ENCODE measurements at places on chromosomes 7 and 10. TPM values are rescaled to one million over a fixed set of nuclear protein-coding genes. Genes with fewer than 3 reads are reported as not detected.

HACD1 gene
- polyA plus RNA-seq: 18.6 TPM

DNA sequence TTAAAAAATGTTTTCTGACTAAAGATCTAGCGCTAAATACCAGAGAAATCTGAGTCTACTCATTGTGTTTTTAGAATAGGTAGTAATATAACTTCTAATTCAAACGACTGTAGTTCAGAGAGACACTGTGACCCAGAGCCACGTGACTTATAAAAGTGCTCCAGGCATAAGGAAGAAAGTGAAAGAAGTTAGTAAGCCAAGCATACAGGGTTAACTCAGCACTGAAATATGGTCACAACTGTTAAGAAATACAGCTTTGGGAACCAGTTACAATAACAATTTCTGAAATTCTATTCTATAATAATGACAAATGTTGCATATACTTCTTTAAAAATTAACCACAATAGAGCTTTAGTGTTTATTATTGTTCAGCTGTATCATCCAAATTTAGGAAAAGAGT lies 119.1 kb downstream of the TFEC start:
- peaks cover 5% of the 10 kb centered on the region for H3K4me1 ChIP-seq
- no peaks in the 10 kb centered on the region for H3K27me3 ChIP-seq
- no peaks in the 10 kb centered on the region for H3K36me3 ChIP-seq
- DNase-seq: no peak

GRCh38 chr7:26237035-26237807 lies 35.7 kb downstream of the CBX3 start:
- no peak for DNase-seq
- no peak overlapping the region for H3K4me3 ChIP-seq
- H3K27me3 ChIP-seq: no peaks in the 10 kb centered on the region
- no peak overlapping the region for H3K27ac ChIP-seq

DNA sequence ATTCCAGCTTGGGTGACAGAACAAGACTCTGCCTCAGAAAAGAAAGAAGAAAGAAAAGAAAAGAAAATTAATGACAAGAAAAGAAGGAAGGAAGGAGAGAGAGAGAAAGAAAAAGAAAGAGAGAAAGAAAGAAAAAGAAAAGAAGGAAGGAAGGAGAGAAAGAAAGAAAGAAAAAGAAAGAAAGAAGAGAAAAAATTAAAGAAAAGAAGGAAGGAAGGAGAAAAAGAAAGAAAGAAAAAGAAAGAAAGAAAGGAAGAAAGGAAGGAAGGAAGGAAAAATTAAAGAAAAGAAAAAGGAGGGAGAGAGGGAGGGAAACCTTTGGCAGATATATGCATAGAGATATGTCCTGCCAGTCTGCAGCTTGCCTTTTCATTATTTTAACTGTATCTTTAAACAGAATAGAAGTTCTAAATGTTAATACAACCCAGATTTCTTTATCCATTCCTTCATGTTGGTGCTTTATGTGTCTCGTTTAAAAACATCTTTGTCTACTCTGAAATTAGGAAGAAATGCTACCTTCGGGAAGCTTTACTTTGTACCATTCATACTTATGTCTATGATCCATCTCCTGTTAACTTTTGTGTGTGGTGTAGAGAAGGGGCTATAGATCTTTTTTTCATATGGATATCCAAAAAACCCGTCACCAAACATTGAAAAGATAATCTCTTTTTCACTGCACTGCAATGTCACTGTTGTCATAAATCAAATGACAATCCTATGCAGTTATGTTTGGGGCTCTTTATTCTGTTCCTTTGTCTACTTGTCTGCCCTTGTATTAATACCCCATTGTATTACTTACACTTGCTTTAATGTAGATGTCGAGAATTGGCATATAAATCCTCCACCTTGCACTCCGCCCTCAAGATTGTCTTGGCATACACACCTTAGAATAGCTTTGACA lies 70.8 kb downstream of the VSTM4 start:
- no peaks in the 10 kb centered on the region for H3K27me3 ChIP-seq
- no peak overlapping the region for H3K4me3 ChIP-seq
- no peak for DNase-seq
- peaks cover 3% of the 10 kb centered on the region for H3K36me3 ChIP-seq
- H3K4me1 ChIP-seq: no peaks in the 10 kb centered on the region
- H3K27ac ChIP-seq: no peak overlapping the region

DNA sequence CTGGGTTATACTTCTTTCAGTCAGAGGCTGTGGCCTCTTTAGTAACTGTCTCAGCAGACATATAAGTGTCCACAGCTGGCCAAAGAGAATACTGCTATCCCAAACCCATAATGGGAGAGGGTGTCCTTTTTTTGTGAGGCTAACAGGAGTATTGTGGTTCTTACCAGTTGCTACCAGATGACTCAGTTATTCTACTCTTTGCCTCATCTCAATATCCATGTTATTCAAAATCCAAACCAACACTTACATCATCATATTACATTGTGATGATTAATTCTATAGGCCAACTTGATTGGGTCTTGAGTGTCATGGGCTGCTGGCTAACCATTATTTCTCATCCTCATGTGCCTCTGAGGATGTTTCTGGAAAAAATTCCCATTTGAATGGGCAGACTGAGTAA lies 120.9 kb downstream of the TMEM168 start:
- H3K36me3 ChIP-seq: no peaks in the 10 kb centered on the region
- no peak overlapping the region for H3K27ac ChIP-seq
- no peak overlapping the region for H3K4me3 ChIP-seq
